ENCODE measurements at places on chromosomes 7 and 10.
A peak's percentile ranks its signal among the peaks of the same experiment; 100 is the strongest.

- DNase-seq, result no peak
Observed at GRCh38 chr7:84490661-84491060, 296.1 kb upstream of the SEMA3A start.

DNA sequence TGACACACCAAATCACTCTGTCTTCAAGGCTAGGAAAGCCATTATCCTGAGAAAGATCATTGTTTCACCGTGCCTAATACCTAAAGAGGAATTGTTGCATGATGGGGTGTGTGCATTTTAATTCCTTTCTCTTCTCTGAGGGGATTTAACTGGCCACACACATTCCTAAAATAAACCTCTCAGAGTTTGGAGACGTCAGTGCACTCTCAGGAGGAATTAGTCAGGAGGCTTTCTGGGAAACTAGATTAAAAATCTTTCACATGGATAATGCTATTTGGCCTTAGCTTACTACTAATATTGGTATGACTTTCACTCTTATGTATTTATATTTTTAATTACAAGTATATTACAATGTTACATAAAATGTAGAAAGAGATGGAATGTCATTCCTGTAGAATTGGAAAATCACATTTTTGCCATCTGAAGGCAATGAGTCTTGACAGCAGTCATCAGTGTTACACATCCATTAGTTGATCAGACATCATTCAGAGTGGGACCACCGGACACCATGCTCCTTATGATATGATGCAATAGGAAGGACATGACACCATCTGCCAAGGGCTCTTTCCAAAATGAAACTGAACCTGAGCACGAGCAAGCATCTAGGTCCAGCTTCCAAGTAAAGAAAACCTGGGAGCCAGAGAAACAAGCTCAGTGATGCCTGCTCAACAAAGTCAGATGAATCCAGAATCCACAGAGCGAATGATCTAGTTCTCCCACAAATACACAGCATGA lies 43.1 kb upstream of the TMEM273 start:
- no peak for DNase-seq

GRCh38 chr7:298375-298702 lies 8.4 kb downstream of the FOXL3 start:
- no peak for DNase-seq

- DNase-seq, result no peak
Observed at GRCh38 chr7:83524277-83525075, 124.5 kb downstream of the SEMA3E start.

- peak; percentile 61 for DNase-seq
Observed at GRCh38 chr10:113854761-113855588, 514 bp downstream of the NHLRC2 start.

- DNase-seq, result peak; percentile 9
Observed at GRCh38 chr7:2019711-2020511, 212.8 kb downstream of the MAD1L1 start.

GRCh38 chr10:132335189-132336063 lies 3.4 kb downstream of the LRRC27 start:
- DNase-seq, result no peak

- no peak for DNase-seq
Observed at GRCh38 chr10:47444047-47444446, 39.9 kb downstream of the ANXA8 start.

DNA sequence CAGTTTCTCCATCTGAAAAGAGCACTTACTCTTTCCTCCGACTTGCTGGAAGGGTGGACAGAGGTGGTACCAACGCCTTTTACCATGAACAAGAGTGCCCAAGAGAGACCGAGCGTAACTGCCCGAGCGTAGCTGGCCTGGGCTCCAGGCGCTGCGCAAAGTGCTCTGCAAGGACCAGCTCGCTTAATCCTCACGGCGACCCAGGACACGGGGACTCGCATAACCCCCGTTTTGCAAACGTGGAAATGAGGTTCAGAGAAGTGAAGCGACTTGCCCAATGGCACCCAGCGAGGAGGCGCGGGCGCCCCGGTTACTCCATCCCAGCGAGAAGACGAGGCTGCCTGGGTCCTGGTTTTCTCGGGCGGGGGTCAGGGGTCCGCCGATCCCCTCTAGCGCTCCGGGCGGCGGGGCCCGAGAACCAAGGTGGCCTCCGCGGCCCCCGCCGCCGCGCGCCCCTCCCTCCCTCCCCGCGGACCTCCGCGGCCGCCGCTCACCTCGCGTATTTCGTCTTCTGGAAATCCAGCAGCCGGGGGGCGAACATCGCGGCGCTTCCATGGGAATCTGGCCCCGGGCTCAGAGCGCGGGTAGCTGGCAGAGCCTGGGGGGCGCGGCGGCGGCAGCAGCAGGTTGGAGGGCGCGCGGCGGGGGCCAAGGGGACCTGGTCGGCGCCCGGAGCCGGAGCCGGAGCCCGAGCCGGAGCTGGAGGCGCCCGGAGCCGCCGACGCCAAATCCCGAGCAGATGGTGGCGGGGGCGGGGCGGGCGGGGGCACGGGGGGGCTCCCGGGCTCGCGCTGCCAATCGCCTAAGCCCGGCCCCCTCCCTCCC lies at the start of gene MMD2:
Gene MMD2, minus strand, starts transcription at position 711 of the 825 bp plus-strand sequence. Its CDS starts 170 bp downstream, at position 541.
- no peak for DNase-seq

DNA sequence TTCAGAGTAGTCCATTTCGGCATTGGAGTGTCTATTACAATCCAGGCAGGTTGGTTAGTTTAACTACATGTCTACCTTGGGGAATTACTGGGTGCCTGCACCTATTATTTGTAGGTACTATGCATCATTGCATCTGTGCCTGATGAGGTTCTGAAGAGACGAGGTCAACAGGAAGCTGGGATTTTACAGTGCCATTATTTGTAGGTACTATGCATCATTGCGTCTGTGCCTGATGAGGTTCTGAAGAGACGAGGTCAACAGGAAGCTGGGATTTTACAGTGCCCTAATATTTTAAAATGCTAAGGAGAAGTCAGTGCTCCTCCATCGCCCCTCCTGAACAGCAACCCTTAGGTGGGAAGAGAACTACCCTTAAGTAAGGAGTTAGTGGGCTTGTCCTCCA lies 41.7 kb downstream of the NPY start:
- DNase-seq, result no peak
